ENCODE measurements at places on chromosomes 1 and 21.

GRCh38 chr1:39115271-39116110, 89.0 kb upstream of the MACF1 start:
- no peak for DNase-seq

- DNase-seq: no peak
These were observed 62.1 kb downstream of the SNX7 start for GRCh38 chr1:98723574-98723973.

DNA sequence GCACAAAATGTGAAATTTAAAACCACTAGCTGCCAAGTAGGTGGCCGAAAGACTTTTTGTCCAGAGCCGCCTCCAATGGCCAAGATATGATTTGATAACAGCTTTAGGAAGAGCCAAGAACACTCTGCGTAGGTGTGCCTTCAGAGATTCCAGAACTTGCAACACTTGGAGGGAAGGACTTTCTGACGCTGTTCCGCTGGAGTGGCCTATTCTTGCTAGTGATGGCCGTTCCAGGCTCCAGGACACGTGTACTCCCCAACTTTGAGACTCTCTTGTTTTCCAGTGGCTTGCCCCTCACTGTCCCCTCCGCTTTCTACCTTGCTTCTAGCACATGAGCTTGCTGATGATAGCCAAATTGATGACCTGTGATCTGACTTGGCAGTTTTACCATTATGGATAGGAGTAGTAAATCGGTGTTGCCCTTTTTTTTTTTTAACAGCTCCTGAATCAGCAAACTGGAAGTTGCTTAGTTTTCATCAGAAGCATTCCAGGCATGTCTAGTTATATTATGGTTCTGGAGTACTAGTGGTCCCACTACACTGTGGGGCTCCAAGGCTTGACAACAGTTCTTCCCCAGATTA, 1.0 kb downstream of the PRDX6 start:
- no peak for DNase-seq

DNA sequence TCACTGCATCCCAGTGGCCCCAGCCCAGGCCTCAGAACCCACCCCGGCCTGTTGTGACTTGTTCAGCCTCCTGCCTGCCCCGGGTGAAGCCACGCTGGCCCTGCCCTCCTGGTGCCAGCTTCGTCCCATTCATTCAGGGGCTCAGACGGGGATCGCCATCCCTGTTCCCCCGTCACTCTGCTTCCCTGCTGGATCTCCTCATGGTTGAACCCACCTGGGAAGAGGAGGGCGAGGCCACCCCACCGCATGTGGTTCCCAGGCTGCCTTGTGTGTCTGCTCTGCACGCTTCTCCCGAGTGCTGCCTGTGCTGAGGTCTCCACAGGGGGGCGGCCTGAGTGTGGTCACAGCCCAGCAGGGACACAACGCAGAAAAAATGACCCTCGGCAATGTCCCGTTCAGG, 108.2 kb upstream of the ACTRT2 start:
- no peak for DNase-seq

DNA sequence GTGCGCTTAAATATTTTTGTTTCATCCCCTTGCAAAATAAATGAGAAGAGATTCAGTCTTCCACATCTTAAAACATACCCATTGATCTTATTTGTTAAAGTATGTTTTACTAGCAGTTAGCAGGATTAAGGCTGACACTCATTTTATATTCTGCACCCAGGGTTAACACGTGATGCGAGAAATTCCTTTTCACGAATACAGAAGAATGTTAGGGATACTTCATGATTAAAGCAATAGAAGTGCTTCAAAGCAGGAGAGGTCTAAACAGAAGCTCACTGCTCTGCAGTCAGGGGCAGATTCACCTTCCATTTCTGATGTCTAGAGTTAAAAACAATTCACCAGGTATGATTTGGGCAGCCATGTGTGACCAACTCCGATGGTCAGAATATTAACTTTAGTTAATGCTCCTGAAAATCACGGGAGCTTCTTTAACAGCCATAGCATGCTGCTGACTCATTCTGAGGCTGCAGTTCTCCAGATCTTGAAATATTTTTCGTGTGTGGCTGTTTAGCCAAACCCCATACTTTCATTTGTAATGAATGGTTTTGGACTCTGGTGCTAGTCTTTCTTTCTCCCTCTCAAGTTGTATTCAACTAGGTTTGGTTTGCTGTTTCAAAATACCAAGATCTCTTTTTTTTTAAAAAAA, 19.7 kb downstream of the BCAR3 start:
- no peak for DNase-seq

- DNase-seq: no peak
These were observed 80.7 kb downstream of the VWA5B1 start for GRCh38 chr1:20371411-20371810.

DNA sequence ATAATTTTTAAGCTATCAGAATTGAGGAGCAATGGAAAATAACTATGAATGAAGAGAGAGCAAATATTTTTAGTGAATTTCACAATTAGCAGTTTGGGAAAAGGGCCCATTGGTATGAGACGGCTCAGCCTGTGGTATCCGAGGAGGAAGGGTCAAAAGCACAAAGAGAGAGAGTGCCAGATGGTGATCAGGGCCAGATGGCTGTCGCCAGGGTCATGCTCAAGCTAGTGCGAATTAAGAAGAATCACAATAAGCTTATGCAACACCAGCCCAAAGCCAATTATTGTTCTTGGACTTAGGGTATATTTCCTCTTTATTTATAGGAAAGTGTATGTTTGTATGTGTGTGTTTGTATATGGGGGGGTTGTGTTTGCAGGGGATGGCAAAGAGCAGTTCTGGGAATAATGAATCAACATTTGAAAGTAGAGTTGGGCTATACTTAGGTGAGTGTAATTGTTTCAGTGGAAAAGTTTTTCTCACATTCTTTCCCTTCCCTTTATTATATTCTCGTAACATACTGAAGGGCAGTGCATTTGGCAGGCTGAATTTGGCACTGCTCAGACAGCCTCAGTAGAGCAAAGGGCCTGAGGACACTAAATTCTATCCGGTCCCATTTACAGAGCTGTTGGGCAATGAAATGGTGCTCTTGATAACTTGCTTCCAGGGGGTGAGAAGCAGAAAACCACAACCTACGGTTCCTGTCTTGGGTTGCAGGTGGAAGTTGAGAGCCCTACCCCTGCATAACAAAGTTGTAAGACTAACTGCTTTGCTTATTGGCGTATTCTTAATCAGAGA, 19.5 kb upstream of the DDR2 start:
- no peak for DNase-seq

DNA sequence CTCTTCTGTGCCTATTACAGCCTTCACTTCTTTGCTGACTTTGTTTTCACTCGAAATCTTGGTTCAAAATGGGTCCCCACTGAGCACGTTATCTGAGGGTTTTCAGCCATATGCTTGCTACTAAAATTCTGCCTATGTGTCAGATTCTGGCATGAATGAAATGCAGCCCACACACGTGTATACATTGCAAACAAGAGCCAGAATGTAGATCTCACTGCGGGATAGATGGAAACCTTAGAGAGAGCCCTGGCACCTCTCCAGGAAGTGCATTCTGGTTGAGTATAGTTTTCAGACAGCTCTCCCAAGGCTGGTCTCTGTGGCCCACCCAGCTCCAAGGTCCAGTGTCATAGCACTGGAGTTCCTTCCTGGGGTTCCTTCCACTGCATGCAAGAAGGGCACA, 234.7 kb upstream of the GJB5 start:
- no peak for DNase-seq

- DNase-seq: no peak
These were observed 10.4 kb downstream of the TTLL10 start for GRCh38 chr1:1183833-1184775.

- no peak for DNase-seq
These were observed 21.1 kb upstream of the EPHB2 start for GRCh38 chr1:22689505-22689904.

DNA sequence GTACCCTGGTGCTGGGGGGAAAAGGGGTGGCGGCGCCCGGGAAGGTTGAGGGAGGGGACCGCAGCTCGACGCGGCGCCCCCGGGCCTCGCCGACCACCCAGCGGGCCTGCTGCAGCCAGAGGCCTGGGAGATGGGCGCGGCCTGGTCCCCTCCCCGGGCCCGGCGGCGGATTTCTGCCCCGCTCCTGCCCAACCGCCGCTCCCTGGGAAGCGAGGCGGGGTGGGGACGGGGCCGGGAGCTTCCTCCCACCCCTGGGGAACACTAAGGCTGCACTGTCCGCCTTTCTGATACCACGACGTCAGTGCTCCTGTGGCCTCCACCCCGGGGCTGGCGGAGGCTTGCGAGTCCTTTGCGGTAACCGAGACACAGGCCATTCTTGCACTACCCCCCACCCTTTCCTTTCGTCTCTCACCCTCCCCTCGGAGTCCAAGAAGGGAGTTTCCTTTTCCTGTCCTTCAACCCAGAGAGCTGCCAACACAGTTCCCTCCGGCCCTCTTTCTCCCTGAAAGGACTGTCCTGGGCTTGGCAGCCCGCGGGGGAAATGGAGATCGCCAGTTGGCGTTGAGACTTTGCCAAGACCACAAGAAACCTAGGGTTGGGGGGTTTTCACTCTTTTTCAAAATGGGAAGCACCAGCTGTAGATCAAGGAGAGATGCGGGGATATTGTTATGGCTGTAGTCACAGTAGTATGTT, 742 bp downstream of the SH3GLB1 start:
- DNase-seq: peak; percentile 73

DNA sequence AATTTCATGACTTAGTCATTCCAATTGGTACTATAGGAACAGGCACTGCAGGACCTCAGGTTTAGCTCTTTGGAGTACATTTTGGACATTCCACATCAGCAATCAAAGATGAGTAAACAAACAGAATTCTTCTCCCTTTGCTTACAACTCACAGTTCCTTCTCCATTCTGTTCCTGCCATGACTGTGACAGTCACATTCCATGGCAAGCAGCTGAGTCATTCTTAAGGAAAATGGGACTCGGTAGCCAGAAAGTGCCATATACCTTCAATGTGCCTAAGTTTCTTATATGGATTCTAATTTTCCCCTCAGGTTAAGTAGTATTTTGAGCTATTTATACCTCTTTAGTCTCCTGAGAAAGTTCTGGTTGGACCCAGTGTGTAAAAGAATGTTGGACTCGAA, 25.6 kb downstream of the CRCT1 start:
- DNase-seq: no peak

DNA sequence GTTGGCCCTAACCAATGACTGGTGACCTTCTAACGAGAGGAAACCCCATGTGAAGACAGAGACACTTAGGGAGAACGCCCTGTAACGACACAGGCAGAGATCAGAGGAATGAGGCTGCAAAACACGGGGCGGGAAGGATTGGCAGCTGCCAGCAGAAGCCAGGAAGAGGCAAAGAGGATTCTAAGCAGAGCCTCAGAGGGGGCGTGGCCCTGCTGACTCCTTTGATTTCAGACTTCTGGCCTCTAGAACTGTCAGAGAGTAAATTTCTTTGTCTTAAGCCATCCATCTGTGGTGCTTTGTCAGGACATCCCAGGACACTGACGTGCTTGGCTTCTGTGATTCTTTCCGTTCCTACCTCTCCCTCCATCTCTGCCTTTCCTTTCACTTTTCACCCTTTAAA, 79.3 kb downstream of the SH3BGR start:
- no peak for DNase-seq

GRCh38 chr1:75203415-75204277, 69.5 kb downstream of the LHX8 start:
- no peak for DNase-seq

DNA sequence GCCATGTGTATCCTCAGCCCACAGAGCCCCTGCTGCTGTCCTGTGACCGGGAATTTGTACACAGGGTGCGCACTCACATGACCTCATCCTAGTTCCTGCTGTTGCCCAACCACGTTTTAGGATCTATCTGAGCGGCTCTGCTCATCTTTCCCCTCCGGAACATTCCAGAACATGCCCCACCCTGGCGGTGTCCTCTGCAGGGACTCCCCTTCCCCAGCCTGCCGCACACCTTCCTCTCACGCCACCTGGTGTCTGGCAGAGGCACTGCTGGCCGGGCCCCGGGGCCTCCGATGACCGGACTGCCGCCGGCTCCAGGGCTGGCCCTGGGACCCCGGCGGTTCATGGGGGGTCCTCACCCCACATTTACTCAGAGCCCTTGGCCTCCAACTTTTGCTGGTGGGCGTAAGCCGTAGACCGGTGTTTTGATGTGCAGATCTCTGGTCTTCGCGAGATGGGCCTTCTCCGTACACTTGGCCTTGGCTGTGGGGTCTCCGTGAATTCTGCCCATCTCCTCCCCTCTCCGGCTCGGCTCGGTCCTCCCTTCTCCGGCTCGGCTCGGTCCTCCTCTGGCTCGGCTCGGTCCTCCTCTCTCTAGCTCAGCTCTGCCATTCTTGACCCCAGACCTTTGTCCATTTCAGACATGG, 29.5 kb downstream of the ARHGEF16 start:
- DNase-seq: no peak

GRCh38 chr21:44710294-44710665, 1.1 kb downstream of the TSPEAR start:
- no peak for DNase-seq

DNA sequence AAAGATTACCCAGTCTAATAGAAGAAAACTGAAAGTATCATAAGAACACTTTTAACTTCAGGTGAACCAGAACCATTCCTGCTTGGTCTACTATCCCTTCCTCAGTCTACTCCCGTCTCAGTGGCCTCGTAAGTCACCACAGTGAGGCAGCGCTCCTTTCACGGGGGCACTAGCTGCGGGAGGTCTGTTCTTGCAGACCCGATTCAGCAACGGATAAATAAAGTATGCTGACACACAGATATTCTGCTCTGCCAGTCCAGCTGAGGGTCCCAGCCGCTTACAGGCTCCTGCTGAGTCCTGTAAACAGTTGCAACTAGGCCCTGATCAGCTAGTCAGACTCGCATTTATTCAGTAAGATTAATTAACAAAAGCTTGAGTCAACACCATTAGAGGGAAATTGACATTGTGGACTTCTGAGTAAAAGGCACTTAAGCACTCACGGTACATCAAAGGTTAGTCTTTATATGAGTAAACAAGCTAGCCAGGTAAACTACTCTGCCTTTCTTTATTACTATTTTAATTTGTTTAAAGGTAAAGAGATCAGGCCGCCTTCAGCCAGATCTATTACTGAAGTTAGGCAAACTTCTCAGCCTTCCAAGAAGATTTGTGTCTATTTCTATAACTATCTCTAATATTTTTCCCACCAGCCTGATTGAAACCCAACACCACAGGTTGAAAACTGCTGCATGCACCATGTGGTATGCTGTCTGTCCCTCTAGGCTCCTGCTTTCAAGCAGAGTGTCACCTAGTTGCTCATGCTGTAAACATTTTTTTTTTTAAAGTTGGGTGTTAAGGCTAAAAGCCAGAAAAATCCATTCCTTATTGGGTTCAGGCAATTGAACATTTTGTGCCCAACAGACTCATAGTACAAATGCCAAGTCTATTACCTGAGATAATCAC, 87.7 kb downstream of the INTS7 start:
- DNase-seq: no peak

DNA sequence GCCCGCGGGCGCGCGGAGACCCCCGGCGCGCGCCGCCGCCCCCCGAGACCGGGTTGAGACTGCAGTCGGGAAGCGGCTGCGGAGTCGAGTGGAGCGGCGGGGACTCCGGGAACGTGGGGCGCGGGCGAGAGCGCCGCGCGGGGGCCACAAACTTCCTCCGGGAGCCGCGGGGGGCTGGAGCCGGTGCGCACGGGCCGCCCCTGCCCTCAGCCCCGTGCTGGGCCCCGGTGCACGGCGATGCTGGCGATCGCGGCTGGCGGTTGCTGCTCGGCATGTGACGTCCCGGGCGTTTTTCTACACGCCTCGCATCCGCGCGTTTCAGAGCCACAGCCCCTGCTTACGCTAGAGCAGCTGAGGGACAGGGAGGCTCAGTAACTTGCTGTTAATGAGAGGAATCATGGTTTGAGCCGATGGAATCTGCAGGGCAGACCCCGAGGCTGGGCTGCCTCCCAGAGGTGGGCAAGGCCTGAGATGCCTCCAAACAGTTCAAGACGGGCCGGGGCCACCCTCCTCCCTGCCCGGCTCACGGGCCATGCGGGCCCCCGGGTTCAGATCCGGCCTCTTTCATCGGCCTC, 520 bp downstream of the TMEM201 start:
- no peak for DNase-seq

GRCh38 chr1:171654942-171655745, 2.7 kb upstream of the MYOC start:
- DNase-seq: peak; percentile 78

All from ascending aorta (tissue), 2 donors.